Renal pelvis (tissue), 12 donors: ENCODE measurements at places on chromosomes 5 and 9.

DNA sequence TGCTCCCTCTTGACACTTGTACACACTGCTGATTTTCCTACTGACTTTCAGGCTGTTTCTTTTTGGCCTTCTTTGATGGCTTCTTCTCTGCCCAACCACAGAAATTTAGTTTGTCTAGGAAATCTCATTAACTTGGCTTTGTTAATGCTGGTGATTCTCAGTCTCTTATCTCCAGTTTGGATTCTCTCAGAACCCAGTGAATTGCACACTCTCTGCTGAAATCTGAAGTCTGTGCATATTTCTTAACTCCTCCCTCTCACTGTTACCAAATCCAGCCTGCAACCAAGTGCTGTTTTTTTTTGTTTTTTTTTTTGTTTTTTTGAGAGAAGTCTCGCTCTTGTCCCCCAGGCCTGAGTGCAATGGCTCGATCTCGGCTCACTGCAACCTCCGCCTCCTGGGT lies 117.2 kb downstream of the CDC42SE2 start:
- no peak for DNase-seq

- DNase-seq = no peak
These were observed 1.7 kb upstream of the PSAT1 start for GRCh38 chr9:78295177-78295575.

DNA sequence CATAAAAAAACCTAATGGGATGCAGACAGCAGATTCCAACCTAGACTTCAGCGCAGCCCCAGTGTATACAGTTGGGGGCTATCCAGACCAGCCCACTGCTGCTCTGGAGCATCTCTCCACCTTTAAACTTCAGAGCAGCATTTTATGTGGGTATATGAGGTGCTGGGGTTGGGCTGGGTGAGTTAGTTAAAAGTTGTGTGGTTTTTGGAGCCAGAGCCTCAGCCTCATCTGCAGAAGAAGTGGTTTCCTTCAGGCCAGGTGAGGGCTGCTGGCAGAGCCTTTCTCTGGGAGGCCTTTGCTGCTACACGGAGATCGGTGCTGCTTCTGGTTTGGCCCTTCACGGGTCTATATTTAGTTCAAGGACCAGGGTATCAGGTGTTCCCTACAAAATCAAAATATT lies 228.3 kb downstream of the PDZD2 start:
- DNase-seq = no peak

GRCh38 chr9:99431103-99431502 lies 209.0 kb downstream of the SEC61B start:
- peak; percentile 12 for DNase-seq

DNA sequence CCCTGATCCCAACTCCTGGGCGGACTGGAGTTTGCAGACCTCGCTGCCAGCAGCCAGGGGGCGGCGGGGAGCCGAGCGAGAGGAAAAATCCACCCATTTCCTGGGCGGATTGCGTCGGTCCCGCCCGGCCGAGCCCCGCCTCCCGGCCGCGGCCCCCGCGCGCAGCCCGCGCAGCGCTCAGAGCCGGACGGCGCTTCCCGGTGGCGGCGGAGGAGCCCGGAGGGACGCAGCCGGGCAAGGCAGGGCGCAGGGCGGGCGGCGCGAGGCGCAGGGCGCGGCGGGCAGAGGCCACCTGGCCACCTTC lies at the start of gene OLFM1:
Gene OLFM1 (plus strand): TSS at position 180 of the 304 bp plus-strand sequence. CDS start 322 bp downstream, outside the sequence.
- peak; percentile 66 for DNase-seq

DNA sequence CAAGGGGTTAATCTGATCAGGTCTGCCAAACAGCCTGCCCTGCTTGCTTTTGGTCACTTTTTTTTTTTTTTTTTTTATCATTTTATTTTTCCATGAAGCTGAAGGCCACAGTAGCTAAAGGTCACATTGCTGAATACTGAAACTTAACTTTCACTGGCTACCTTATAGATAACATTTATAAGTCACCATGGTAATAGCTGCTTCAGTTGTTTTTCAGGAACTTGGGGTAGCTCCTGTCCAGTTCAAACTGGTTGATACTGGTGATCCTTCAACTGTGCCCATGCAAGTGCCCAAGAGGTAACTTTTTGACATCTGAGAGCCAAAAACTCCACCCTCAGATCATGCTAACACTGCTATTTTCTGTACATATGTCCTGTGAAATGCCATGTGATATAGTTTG lies 68.3 kb upstream of the RGS7BP start:
- DNase-seq = no peak

DNA sequence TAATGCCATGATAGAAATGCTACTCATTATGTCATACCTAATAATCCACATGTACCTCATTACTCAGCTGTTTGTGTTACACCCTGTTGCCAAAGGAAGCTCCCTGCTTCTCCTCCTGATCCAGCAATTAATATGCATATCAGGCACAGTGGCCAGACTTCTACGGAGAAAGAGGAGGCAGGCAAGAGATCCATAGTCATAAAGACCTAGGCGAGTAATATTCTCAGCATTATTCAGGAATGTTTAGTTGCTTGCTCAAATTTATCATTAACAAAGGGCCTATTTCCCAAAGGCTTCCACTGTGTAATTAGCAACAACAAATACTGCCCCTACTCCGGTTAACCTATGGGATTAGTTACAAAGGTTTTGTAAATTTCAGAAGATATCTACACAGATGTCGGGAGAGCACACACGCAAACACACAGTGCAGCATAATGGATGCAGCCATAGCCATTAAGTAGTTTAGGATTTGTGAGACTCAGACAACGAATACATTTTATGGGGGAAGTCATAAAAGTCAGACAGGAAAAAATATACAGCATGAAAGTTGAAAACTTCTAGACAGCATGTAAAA lies 192.6 kb downstream of the EFNA5 start:
- DNase-seq = no peak

DNA sequence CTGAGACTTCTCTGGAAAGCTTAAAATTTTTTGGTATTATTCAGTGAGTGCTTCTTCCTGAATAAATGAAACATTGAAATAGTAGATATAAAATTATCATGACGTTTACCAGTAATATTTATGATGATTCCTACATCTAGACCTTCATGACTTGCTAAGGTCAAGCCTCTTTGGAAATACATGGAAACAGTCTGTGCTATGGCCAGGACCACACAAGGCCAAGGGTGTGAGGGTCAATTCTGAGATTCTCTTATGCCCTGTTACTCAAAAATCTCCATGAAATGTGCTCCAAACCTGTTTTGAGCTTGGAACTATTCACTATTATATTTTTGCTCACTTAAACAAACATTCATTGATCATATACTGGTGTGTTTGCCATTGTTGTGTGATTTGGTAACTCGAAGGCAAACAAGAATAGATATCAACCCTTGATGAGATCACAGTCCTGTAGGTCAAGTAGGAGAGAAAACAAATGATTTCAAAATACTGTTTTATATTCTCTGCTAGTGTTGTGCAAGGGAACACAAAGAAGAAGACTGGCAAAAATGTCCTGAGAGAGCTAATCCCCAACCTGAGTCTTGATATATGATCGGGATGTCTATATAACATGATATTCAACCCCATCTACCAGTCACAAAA lies 1254.9 kb upstream of the DMAC1 start:
- no peak for DNase-seq

- no peak for DNase-seq
These were observed 19.7 kb downstream of the CARTPT start for GRCh38 chr5:71738662-71739361.

- DNase-seq = no peak
These were observed 144.9 kb upstream of the EGFLAM start for GRCh38 chr5:38113456-38113855.

DNA sequence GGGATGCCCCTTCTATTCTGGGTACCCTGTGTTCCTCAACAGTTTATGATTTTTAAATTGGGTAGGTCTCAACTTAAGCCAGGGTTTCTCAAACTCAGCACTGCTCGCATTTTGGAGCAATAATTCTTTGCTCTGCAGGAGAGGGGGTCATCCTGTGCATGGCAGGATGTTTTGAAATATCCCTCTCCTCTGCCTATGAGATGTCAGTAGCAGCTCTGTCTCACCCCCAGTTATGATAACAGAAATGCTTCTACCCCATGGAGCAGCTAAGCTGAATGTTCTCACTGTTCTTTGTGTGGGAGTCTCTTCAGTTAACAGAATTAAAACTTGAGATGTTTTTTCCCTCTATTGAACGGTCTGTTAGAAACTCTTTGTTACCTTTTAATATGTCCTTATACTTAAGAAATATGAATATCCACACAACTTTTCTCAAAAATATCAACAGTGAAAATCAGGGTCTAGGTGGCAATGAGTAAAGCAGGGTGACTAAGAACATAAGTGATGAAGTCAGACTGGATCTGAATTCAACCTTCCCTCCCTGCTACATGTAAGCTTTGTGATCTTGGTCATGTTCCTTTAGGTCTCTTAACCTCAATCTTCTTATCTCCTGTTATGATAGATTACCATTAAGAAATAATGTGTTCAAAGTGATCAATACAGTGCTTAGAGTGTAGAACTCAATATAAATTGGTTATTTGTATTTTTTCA lies 89.0 kb downstream of the CAMK4 start:
- DNase-seq = no peak

DNA sequence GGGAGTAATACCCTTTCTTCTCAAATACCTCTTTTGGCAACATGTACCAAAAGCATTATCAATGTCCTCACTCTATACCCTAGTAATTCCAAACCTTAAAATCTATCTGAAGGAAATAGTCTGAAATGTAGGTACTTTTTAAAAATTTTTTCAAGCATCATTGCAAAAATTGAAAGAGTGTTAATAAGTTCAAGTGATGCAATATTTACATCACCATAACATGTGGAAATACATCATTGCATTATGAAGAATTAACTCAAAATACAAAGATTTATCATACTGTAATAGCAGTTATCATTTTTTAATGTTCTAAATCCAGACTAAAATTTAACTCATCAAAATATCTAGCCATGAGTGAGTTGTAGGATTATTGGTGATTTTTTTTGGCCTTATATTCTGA lies 123.1 kb downstream of the DENND1A start:
- no peak for DNase-seq

DNA sequence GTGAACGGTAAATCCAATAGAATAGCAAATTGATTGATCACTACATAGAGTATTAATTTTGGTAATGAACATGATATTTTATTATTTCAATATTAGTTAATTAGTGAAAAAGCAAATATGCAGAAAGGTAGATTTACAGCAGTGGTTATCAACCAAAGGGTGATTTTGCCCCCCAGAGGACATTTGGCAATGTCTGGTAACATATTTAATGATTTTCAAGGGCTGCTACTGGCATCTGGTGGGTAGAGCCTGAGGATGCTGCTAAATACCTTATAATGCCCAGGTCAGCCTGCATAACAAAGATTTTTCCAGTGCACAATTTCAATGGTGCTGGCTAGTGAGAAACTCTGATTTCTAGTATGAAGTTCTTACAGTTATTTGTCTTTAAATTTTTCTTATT lies 1313.7 kb downstream of the PTPRD start:
- DNase-seq = no peak

GRCh38 chr5:171158581-171158980 lies 150.5 kb upstream of the TLX3 start:
- no peak for DNase-seq

GRCh38 chr5:151023047-151023615 lies 2.7 kb downstream of the GPX3 start:
- DNase-seq = no peak

DNA sequence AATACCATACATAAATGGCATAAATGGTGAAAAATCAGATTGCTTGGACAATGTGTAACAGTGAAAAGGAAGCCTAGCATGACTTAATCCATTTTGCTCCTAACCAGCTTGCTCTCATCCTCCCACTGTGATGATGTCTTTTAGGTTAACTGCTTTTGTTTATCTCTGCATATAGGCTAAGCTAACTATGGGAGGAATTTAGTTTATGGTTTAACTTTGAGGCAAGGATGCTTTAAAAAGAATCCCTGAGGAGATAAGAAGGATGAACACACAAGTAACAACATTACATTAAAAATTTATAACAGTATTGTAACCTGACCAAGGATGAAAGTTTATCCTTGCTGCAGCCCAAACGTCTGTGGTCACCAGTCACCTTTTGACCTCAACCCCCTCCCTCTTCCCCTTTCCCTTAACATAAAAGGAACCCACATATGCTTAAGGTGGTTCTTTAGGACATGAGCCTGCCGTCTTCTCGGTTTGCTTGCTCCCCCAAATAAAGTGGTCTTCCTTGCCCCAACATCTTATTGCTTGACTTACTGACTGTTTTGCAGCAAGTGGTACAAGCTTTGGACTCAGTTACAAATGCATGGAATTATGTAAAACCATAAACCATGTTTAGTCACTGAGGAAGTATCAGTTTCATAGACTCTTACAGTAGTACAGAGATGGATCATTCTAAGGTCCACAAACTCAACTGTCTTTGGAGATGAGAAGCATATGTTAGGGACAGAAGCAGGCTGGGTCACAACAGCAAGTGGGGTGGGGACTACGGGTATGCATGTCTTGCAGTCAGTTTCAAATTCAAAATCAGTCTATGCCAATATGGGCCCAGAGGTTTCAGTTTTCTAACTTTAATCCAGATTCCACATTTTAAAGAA lies 31.3 kb downstream of the AGXT2 start:
- DNase-seq = no peak

DNA sequence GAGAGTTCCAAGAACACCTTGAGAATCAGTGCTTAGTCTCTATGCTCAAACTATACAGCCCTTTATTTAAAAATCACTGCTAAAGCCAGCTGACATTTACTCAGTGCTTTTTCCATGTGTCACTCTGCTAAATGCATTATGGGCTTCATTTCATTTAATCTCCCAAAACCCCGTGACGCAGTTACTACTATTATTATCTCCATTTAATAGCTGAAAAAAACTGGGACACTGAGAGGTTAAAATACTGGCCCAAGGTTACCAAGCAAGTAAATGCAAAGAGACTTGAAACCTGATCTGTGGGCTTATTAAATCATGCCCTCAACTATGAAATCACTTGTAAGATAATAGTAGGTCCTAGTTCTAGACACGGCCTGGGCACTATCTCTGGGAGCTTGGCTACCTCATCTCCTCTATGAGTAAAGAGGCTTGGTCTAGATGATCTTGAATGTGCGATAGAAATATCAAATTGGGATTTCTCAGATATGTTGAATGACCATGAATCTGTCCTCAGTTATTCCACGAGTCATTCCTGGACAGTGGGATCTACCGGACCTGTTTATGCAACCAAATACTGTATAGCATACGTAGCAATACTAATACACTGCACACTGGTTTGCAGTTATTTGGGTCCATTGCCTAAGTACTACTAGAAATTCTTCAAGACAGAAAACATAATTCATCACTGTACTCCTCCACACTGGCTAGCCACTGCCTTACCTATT lies 32.3 kb downstream of the MARCHF11 start:
- no peak for DNase-seq

DNA sequence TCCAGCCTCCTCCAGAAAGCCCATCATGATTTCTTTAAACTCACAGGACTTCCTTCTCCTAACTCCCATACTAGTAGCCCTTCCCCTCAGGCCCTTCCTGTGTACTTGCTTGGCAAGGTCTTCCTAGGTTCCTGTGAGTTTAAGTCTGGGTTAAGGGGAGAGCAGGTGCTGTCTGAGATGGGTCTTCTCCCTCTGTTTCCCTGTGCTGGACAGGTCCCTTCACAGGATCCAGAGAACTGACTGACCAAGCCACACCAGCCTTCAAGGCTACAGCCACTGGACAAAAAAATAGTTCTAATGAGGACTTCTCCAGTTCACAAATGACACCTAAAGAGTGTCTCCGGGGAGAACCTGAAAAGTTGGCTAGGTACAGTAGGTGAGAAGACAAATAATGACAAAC lies 29.5 kb upstream of the MYORG start:
- DNase-seq = no peak
